ENCODE measurements at places on chromosomes 4 and X.

DNA sequence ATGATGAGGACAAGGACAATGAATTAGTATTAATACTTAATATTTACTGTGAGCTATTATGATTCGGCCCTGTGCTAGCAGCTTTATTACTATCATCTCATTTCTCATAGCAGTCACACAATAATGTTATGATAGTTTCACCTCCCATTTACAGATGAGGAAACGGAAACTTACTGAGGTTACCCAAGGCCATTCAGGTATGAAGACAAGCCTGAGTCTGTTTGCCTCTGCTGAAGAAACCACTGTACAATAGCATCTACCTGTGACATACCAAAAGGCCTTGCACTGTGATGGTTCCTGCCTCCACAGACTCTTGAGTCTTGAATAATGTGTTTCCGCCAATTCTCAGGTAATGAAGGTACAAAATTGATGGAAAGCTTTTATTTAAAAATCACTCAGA, 248.5 kb downstream of the NPFFR2 start:
- DNase-seq: no peak

- peak; percentile 52 for DNase-seq
These were observed 23.6 kb upstream of the TBC1D14 start for GRCh38 chr4:6885953-6886557.

DNA sequence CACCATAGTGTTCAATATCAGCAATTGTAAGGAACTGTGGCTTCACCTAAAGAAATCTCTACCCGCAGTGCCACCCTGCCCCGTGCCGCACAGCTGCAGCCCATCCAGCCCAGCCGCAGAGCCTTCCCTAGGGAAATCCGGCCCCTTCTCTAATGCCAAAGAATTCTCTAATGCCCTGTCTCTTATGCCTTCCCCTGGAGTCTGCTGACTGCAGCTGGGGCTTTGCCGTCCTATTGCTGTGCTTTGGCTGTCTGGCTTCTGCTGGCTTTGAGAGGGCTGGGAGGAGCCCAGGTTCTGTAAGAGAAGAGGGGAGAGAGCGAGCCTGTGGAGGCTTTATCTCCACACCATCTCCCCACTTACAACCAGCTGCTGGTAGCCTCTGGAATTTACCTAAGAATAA, 85.9 kb upstream of the HELT start:
- DNase-seq: no peak

DNA sequence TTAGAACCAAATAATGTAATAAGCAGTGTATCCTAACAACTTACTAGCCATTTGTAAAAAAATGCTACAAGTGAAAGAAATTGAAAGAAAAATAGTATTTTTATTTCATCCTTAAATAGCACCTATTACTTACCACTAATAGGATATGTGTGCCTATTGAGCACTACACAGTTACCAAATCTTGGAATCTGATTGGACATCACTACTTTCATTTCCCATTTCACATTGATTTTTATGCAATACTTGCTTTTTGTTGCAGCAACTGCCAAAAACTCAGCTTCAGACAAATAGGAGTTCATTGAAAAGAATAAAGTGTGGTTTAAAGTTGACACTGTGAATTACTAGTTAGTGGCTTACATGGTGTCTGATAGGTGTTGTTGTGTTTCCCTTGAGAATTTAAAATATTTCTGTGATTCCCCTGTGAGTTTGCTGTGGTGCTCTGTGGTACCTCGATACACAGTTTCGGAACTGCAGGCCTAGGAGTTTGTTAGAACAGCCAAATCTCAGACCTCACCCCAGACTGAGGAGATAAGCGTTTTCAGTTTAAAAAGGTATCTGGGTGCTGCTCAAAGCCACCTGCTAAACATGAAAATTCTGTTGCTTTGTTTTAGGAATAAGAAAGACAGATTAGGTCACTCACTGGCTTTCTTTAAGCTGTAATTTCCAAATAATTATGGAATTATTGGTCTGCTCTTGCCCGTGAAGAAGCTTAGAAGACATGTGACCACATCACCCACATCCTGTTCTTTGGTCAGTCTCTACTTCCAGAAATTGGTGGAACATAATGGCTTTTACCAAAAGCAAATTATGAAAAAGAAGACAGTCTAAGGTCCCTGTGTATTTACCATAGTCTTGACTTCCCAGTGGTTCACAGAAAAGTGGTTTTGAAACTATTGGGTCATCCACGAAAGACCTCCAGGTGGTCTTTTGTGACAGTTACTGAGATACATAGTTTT, 97.8 kb downstream of the SYTL5 start:
- no peak for DNase-seq

- no peak for DNase-seq
These were observed 360.5 kb downstream of the ZNF674 start for GRCh38 chrX:46184749-46185148.

- no peak for DNase-seq
These were observed 17.7 kb downstream of the MRFAP1 start for GRCh38 chr4:6658209-6658595.

DNA sequence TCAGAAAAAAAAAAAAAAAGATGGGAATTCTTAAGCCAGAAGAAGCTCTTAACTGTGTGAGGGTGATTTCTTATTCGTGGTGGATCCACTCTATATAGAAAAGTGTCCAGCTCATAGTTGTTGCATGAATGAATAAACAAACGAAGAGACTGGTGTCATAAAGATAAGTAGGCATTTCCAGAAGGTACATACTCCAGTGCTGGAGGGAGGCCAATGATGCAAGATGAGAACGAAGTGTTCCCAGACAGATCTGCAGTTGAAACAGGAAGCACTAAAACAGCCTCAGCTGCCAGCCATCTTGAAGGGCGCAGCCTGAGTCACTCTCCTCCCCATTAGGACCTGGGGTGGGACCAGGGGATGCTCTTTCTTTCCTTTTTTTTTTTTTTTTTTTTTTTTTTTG, 47.4 kb upstream of the HOPX start:
- peak; percentile 97 for DNase-seq

GRCh38 chr4:87033902-87034301, 99.1 kb downstream of the AFF1 start:
- no peak for DNase-seq

GRCh38 chrX:3257471-3257870, 89.0 kb downstream of the MXRA5 start:
- DNase-seq: no peak

- peak; percentile 7 for DNase-seq
These were observed 19.8 kb upstream of the ZXDA start for GRCh38 chrX:57930051-57930450.

DNA sequence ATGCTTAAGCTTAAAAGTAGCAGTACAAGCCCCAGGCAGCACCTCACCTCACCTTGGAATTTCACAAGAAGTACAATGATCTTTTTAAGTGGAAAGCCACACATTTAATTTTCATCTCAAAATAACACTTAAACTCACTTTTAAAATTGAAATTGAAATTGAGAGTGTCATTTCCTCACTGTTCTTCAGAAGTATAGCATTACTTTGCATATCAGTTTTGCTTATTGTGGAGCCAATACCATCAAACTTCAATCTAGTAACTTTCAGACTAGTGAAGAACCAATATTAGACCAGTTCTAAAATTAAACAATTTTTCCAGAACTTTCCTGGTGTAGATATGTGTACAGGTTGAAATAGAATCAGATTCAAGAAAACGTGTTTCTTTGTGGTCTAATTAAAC, 242.4 kb downstream of the NDST4 start:
- DNase-seq: no peak

GRCh38 chr4:47145630-47146029, 114.3 kb downstream of the GABRB1 start:
- DNase-seq: peak; percentile 80

GRCh38 chr4:143773998-143774895, 73.8 kb upstream of the FREM3 start:
- DNase-seq: peak; percentile 67

- DNase-seq: no peak
These were observed 106.8 kb downstream of the FAM9B start for GRCh38 chrX:8927066-8927635.

GRCh38 chr4:74933562-74934015, 673 bp downstream of the PARM1 start:
- peak; percentile 1 for DNase-seq

DNA sequence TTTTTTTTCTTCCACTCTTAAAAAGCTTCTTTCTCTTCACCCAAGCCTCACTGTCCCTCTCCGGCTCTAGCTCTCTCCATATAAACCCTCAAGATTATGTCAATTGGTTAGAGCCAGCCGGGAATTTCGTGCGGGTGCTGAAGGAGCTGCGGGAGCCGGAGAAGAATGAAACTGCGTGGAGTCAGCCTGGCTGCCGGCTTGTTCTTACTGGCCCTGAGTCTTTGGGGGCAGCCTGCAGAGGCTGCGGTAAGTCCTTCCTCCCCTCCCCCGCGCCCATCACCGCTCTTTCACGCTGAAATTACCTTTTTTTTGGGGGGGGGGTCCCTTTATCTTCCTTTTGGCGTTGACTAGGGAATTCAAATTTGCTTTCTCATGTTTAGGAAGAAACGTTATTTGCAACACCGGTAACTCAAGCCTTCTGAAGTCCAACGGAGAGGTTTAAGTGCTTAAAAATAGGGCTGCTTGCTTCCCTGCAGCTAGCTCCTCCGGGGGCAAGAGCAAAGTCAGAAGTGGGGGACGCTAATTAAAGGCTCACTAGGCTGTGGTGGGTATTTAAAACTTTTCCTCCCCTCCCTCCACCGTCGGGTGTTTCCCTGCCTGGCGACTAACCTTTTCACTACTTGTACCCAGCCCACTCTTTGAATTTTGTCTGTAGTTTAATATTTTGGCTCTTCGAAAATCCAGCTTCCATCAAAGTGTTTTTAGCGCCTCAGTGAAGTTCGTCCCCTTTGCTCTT, 491 bp downstream of the COL4A5 start:
- no peak for DNase-seq

DNA sequence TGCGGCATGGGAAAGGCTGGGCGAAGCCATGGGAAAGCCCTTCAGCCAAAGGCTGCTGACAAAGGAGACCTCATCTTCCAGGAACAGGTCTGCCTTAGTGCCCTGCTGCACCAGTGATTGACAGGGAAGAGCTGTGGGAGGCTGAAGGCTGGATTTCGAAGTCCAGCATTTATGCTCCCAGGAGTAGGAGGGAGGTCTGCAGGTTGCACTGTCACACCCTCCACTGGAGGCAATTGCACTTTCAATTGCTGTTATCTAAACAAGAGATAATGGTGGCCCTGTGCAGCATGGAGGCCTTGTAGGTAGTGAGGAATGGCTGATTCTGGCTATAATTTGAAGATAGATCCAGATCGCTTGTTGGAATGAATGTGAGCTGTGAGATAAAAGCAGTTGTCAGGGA, 43.7 kb downstream of the FAM114A1 start:
- DNase-seq: no peak

- DNase-seq: no peak
These were observed 25.6 kb upstream of the MAGEA1 start for GRCh38 chrX:153153516-153153915.

DNA sequence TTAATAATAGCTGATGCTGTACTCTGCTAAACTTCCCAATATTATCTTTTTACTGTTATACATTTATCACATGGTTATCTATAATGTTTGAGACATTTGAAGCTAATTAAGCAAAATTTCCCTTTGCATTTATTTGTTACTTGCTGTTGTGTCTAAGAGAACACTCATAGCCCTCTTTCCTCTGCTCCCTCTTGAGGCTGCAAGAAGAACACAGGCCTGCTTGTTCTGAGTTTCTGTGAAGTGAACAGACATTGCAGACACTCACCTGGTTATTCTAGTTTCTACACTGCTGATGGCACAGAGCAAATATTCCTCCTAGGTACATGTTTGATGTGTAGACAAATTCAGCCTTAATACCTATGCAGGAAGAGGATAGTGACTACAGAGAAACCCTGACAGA, 367.8 kb downstream of the GASK1B start:
- DNase-seq: peak; percentile 19

- DNase-seq: no peak
These were observed 680.9 kb upstream of the ATOH1 start for GRCh38 chr4:93147524-93148212.

GRCh38 chr4:145805490-145805889, 125.5 kb downstream of the C4orf51 start:
- DNase-seq: peak; percentile 53

DNA sequence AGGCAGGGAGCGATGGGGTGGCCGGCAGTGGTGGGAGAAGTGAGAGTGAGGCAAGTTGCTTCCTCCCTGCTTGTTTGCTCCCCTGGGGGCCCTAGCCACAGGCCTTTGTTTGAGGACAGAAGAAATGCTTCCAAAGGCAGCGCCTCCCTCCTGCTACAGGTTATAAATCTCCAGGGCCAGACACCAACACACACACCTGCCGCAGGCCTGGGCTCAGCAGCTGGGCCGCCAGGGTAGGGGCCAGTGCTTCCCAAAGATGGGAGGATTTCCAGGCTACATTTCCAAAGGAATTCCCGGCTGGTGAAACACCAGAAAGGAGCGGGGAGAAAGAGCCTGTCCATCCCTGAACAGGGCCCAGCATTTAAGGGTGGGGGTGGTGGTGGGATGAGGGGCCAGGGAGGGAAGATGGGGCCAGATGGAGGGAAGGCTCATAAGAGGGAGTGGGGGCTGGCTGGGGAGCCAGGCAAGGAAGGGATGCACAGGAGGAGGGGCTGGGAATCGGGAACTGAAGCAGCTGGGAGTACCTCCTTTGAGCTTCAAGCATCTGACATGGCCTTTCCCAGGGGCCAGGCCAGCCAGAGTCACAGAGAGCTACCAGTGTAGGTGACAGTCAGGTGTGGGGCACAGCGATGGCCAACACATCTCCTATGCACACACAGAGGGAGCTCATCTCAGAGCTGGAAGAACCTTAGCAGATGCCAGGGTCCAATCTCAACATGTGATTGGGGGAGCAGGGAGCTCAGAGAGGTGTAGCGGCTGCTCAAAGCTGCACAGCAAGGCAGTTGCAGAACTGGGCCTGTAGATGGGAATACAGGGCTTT, 143.9 kb downstream of the PJA1 start:
- DNase-seq: no peak

DNA sequence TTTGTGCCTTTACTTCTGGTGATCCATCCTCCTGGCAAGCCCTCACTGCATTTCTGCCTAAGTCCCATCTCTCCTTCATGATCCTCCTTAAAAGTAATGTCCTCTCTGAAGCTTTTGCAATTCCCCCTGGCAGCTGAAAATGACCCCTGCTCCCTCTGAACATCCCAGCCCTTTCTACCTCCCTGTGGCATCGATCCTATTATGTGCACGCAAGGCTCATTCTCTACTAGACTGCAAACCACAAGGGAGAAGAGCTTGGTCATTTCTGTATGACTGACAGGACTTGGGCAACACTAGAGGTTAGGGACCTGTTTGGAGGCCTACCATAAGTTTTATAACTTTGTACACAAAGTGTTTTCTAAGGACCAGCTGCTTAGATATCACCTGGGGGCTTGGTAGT, 50.8 kb upstream of the RAP2C start:
- DNase-seq: no peak

DNA sequence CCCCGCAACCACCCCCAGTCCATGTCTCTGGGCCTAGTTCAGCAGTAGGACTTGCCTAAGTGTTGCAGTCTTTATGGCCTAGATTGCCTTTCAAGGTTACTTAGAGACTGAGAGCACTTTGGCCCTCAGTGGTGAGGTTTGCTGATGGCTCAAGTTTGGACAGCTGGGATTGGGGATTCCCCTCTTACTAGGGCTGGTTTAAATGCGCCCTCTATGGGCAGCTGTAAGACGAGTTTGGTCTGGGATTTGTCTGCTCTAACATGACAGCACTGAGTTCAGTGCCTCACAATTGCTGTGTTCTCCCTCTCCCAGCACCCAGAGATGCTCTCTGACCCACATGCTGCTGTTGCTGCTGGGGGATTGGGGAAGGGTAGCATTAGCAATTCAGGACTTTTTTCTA, 23.1 kb downstream of the DACH2 start:
- peak; percentile 6 for DNase-seq

- no peak for DNase-seq
These were observed 34.5 kb downstream of the LRPAP1 start for GRCh38 chr4:3497523-3498389.

GRCh38 chr4:98680806-98681205, 22.4 kb upstream of the TSPAN5 start:
- DNase-seq: no peak

- DNase-seq: no peak
These were observed 53.0 kb downstream of the TMEM154 start for GRCh38 chr4:152626790-152627189.

All from fibroblast of pulmonary artery (primary cell).